ENCODE measurements at places on chromosomes 6 and 20.

DNA sequence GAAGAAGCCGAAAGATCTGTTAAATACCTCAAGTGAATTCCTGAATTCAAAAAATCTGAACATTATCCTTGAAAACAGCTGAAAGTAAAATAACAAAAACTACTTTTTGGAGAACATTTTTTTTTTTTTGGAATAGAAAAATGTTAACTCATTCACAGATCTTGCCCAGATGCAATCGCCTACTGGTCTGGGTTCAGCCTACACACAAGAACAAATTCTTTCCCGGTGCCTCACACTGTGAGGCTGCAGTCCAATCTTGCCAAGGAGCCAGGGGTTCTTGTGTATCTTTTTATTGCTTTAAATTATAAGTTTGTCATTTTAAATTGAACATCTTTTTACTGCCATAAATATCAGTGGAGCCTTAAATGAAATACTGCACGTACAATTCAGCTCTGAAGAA, 41.2 kb upstream of the TMEM200A start:
- DNase-seq, result no peak

DNA sequence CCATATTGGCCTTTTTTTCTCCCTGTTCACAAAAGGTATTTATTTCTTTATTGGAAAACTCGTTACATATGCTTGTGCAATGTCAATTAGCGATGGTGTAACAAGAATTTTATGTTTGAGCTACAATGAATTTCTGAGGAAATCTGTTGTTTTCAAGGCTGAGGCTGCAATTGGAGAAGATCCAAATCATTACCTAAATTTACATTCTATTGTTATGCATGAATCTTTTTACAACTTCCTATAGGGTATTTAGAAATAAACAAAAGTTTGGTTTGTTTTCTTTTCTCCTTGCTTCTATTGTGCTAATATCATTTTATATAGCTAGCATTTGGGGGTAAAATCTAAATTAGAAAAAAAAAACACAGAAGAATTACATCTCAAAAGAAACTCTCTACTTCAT, 34.7 kb upstream of the NKAIN2 start:
- DNase-seq, result no peak

GRCh38 chr6:11064836-11065235, 20.7 kb upstream of the ELOVL2 start:
- DNase-seq, result no peak

DNA sequence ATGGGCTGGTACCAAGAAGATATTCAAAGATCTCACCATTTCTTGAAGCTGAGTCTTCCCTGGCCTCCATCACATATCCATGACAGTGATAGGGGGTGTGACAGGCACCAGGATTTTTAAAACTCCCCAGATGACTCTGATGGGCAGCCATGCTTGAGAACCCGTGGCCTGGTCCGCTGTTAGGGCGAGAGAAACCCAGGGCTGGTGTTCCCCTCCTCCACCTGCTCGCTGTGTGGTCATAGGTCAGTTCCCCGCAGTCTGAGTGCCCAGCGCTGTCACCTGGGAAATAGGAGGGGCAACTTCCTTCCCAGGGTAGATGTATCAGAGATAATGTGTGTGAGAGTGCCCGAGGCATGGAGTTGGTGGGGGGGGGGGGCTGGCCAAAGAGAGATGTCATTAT, 50.9 kb downstream of the TMEM242 start:
- DNase-seq, result no peak

GRCh38 chr20:14609328-14610221, 272.2 kb upstream of the FLRT3 start:
- no peak for DNase-seq

DNA sequence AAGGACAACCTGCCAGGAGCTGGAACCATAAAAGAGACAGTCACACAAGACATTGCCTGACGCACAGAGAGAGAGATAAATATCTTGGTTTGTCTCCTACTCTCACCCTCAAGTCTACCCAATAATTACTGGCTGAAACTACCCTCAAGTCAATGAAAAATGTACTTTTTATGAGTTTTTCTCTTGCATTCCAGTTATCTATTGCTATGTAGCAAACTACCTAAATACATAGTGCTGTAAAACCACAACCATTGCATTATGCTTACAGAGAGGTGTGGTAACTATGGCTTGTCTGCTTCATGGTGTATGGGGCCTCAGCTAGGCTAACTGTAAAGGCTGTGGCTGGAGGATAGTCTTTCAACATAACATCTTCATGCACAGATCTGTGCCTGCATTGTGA, 247.8 kb downstream of the HAO1 start:
- DNase-seq, result no peak

DNA sequence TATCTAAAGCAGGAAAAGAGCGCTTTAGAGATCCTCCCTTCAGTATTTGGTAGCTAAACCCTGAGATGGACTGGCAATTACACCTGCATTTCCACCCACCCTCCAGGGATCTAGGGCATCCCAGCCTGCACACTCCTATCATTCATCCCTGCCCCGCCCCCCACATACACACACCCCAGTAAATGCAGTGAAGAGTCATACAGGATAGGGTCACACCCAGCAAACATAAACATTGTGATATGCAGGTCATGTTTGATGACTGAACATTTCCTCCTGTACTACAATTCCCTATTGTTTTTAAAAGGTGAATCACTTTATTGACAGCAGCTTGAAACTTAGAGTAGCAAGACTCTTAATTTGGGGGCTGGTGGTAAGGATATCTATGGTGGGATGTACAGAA, 112.9 kb downstream of the FOXO3 start:
- DNase-seq, result no peak

DNA sequence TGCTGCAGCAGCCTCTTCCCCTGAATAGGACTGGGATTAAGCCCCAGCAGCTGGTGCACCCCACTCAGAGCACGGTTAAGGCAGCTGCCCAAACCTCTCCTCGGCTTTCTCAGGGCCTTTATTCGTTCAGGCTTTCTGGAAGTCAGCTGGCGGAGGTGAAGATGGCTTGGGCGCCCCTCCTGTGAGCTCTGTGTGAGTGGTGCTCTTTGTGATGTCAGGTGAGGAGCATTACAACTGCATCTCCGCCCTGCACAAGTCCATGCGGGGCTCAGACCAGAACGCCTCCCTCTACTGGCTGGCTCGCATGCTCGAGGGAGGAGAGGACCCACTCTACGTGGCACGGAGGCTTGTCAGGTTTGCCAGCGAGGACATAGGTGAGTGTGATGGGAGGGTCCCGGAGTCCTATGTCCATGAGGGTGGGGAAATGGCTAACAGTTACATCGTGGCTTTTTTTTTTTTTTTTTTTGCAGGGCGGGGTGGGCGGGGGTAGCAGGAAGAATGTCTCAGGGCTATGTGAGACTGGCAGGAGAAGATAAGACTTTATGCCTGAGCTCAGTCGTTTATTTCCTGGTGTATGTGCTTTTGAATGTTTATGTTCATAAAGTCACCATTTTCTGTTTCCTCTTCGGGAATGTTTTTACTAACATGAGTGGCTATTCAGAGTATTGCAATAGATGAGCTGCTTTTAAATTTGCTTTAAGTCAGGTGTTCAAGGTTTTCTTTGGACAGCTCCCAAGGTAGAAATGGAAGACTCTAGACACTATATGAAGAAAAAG, 18.2 kb downstream of the WRNIP1 start:
- DNase-seq, result no peak

DNA sequence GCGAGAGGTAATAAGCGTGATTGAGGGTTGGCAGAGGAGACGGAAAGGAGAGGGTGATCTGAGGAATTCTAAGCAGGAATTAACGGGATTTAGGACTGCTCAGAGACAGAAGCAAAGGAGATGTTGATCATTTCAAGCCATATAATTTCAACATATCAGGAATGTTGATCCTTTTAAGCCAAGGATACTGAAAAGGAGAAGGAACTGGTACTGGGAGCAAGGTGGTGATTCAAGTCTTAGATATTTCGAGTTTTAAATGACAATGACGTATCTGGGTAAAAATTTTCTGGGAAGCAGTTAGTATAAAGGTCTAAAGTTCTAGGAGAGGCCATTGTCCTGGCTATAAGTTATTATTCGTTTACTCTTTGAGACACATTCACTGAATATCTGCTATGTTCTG, 91.3 kb upstream of the OGFRL1 start:
- no peak for DNase-seq

GRCh38 chr6:93177918-93178317, 241.4 kb downstream of the EPHA7 start:
- DNase-seq, result no peak

DNA sequence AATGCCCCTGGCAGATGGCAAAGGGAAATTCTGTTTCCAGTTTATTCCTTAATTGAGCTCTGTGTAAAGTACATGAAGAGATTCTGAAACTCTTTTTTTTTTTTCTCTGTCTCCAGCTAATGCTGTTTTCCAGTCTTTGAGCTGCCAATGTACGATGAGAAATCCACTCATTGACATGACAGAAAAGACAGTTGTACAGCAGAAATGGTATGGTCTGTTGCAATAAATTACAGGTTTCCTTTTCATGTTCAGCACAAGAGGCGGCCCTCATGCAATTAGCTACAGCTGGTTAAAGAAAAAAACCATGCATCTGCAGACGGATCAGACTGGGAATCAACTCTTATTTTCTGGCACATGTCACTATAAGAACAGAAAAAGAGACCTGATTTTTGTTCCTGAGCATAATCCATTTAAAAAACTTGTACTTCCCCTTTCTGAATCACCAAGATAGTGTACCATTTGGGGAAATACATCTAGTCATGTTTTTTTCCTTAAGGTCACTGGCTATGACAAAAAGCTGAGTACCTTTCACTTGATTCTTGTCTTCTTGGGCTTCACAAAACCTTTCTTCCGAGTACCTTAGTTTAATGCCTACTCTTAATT, 289.8 kb upstream of the PREP start:
- no peak for DNase-seq

DNA sequence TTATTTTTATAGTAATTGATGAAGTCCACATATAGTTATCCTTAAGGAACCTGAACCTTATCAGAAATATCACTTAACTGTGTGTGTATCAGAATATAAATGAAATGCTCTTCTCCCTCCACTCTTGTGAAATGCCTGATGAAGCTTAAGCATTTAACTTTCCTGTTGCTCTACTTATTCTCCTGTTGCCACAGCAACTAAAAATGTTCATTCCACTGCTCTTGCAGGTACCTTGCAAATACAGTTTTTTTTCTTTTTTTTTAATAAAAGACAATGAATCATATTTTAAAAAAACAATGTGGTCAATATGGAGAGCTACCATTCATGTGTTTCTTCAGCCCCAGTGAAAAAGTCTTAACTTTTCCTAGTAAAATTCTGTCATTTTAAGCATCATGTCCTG, 210.3 kb downstream of the RFPL4B start:
- DNase-seq, result no peak

DNA sequence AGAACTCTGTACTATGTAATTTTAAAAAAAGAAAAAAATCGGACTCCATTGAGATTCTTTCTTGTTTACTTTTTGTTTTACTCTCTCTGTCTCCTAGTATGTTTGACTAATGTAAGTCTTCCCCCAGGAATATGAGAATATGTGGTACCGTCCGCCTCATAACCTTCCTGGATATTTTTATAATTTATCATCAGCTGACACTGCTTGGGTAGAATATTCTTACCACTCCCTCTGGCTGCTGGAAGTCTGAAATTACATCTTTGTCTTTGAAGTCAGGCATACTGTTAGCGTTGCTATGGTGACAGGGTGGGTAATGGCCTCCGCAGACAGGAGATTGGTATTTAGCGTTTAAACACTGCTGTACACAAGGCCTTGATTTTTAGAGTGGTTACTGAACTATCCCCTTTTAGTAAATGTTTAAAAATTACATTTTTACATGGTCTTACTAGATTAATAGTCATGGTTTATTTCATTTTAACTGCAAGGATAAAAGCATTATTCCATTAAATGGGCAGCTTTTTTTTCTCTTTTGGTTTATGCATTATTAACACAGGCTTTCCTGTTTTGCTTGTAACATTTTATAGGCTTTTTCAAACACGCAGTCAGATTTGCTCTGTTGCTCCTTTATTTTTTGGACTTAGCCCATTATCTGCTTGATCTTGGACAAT, 176.4 kb downstream of the ARID1B start:
- no peak for DNase-seq

- no peak for DNase-seq
These were observed 193.6 kb downstream of the EDN1 start for GRCh38 chr6:12483712-12484111.

GRCh38 chr20:23272176-23273029, 78.2 kb upstream of the NXT1 start:
- DNase-seq, result no peak

DNA sequence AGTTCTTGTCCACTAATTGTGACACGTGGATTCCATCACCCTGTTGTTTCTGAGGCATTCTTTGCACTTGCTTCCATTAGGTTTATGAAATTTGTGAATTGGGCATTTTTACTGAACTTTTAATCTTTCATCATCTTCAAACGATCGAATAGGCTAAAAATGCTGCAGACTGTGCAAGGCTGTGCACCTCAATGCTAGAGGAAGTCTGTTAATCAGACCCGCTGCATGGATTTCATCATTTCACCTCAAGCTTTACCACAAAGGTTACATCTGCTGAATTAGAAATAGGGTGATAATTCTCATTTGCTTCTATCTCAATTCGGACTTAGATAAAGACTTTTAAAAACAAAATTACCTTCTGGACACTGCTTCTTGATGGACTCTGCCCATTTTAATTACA, 27.8 kb upstream of the F13A1 start:
- no peak for DNase-seq

DNA sequence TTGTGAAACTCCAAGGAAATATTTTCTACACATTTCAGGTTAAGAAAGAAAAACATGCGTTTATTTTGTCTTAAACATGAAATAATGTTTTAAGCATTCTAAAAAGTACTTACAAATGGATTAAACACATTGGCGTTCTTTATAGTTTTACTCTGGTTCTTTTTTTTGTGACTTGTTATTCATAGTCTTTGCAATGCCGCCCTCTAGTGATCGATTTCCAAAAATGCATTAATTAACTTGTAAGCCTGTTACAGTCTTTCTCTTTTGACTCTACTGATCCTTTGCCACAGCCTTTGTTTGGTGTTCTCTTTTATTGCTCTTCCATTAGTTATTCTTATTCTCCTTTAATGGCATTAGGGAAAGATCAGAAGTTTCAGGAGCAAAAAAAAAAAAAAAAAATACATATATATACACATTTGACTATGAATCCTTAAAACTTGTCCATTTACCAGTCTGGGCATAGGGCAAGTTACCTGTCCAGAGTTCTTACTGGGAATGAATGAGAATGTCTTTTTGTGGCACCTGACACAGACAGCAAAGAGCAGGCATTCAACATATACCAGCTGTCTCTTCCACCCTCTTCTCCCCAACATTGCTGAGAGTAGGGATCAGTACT, 59.9 kb downstream of the MACROD2 start:
- DNase-seq, result no peak

- no peak for DNase-seq
These were observed 16.2 kb downstream of the FOXA2 start for GRCh38 chr20:22567944-22568871.

DNA sequence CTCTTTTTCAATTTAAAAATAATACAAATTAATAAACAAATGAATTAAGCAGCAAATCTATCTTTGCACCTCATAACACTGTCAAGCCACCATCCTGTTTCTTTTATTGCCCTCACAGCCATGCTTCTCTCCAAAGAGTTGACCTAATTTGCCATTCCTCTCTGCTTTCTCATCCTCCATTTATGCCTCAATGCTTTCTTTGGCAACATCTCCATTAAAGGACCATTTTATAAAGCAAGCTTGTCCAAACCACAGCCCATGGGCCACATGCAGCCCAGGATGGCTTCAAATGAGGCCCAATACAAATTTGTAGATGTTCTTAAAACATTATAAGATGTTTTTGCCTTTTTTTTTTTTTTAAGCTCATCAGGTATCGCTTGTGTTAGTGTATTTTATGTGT, 26.4 kb upstream of the MEI4 start:
- DNase-seq, result no peak

Data from activated naive CD4-positive, alpha-beta T cell (primary cell).